Activated naive CD4-positive, alpha-beta T cell treated with anti-CD3 and anti-CD28 coated beads, Interleukin-2, amount 50 U/mL, for 72 hours (primary cell): ENCODE measurements at places on chromosomes 3 and 15. TPM values are rescaled to one million over a fixed set of nuclear protein-coding genes. Genes with fewer than 3 reads are reported as not detected.

DNA sequence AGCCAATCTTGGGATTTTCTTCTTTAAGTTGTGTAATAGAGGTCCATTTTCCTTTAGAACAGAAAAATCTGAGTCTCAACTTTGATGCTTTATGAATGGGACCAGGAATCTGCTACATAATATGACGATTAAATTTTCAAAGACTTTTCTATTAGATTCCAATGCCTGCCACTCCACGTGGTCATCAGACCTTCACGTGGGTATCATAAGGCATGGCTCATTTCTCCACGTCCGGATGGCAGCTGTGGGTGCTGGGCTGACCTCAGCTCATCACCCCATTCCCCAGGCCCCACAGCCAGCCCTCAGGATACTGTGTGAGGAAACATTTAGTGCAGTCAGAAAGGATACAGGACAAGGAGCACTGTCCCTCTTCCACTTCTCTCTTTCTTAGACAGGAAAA is 159.7 kb downstream of the SEMA6D start:
- DNase-seq: no peak

DNA sequence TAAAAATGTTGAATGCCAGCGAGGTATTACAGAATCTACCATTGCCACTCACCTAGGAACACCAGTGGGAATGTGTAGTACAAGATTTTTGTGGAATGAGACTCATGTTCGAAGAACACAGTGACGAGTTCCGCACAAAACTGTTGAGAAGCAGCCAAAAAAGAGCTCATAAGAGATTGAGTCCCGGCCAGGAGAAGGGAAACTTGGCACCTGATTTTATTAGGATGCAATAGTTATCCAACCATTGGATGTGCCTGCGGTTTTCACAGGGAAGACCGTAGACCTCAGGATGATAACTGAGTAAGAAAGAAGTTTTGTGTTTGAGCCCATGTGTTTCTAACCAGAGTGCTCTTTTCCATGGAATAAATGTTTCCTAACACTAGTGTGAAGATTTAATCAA is 88.9 kb downstream of the PTPRG start:
- no peak for DNase-seq

DNA sequence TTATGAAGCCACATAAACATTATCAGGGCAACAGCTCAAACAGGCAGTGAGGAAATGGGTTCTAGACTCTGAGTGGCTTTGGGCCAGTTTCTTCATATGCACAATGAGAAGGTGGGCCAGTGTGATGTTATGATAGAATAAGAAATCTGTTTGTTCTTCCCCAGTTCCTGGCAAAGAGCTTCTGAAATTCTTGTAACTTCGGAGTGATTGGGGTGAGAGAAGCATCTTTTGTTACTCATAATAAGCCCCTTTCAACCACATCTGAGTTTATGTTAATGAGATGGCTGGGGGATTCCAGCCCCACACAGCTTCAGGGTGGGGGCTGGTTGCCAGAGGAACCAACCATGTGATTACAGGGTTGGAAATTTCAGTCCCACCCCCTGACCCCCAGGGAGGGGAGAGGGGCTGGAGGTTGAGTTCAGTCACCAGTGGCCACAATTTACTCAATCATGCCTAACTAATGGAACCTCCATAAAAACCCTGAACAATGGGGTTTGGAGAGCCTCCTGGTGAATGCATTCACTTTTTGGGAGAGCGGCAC is 57.0 kb upstream of the FRMD4B start:
- DNase-seq: peak; percentile 69

GRCh38 chr3:183437666-183438564 is 9.5 kb upstream of the MCF2L2 start:
- no peak for DNase-seq

DNA sequence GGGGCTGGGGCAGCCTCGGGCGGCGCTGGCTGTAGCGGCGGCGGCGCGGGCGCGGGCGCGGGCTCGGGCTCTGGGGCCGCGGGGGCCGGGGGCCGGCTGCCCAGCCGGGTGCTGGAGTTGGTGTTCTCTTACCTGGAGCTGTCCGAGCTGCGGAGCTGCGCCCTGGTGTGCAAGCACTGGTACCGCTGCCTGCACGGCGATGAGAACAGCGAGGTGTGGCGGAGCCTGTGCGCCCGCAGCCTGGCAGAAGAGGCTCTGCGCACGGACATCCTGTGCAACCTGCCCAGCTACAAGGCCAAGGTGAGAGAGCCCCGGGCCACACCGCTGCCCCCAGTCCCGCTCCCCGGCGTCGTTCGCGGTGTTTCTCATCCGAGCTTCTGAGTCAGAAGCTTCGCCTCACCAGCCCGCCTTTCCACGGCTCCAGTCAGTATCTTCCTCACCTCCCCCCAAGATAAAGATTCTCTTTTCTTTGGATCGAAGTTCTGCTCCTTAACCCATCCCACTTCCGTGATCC is 600 bp downstream of the FBXO45 start:
- DNase-seq: peak; percentile 63

PRTG gene
- total RNA-seq: not detected

GOLGA8S gene
- 0.25 TPM for total RNA-seq

ZXDC gene
- 26.9 TPM for total RNA-seq

LINGO1 gene
- total RNA-seq: not detected
